ENCODE measurements at places on chromosomes 12 and 14. TPM values are rescaled to one million over a fixed set of nuclear protein-coding genes. Genes with fewer than 3 reads are reported as not detected.

GRCh38 chr14:78341827-78342389, 171.7 kb downstream of the NRXN3 start:
- no peak for DNase-seq

- DNase-seq, result no peak
Observed at GRCh38 chr12:128549601-128550218, 274.0 kb downstream of the SLC15A4 start.

GRCh38 chr14:105055334-105055733, 9.9 kb downstream of the GPR132 start:
- DNase-seq, result no peak

DNA sequence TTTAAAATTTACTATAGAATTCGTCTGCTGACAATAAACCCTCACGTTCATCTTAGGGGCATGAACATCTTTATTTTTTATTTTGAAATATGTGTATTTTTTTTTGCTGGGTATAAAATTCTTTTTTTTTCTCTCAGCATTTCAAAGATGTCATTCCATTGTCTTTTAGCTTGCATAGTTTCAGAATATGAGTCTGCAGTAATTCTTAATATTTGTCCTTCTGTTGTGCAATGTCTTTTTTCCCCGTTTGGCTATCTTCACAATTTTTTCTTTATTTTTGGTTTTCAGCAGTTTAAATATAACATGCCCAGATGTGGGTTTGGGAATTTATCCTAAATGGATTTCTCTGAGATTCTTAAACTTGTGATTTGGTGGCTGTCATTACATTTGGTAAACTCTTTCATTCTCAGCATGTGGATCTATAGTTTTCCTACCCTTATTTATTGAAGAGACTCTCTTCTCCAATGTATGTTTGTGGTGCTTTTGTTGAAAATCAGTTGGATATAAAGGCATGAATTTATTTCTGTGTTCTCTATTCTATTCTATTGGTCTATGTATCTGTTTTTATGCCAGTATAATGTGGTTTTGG, 37.8 kb upstream of the PLBD1 start:
- no peak for DNase-seq

DNA sequence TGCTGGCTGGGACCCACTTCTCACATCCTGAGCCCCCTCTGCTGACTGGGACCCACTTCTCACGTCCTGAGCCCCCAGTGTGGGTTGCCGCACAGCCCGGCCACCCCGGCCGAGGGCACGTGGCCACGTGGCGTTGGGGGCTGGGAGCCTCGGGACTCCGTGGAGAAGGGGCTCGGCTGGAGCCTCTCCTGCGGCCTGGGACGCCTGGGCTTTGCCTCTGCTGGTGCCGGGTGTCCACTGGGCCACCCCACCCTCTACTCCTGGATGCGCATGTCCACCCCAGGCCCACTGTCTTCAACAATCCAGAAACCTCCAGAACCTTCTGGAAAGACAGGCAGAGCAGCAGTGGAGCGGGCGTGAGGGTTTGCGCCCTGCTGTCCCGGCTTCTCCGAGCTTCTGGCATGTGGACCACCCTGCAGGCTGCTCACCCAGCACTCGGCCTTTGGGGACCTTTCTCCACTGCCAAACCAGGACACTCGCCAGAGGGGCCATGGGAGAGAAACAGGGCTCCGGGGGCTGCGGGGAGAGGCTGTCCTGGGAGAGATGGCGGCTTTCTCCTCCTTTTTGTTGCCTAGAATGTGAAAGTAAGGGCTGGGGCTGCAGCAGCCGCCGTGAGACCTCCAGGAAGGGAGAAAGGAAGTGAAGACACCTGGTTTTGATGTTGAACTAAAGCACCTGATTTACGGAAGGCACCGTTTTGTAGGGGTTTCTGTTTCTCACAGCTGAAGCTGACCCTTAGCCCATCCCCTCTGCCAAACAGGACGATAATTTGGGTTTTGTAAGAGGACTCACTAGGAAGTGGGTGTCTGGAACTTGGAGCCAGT, 30.0 kb downstream of the NOC4L start:
- no peak for DNase-seq

The CLEC6A gene
- not detected for polyA plus RNA-seq

The ANAPC7 gene
- 28.3 TPM for polyA plus RNA-seq

Data from hepatocyte (in vitro differentiated cells).